ENCODE measurements at places on chromosomes 4 and X.

GRCh38 chr4:6047130-6047673 is 29.0 kb upstream of the C4orf50 start:
- no peak for DNase-seq

- no peak for DNase-seq
These were observed 39.7 kb downstream of the MND1 start for GRCh38 chr4:153384160-153384559.

DNA sequence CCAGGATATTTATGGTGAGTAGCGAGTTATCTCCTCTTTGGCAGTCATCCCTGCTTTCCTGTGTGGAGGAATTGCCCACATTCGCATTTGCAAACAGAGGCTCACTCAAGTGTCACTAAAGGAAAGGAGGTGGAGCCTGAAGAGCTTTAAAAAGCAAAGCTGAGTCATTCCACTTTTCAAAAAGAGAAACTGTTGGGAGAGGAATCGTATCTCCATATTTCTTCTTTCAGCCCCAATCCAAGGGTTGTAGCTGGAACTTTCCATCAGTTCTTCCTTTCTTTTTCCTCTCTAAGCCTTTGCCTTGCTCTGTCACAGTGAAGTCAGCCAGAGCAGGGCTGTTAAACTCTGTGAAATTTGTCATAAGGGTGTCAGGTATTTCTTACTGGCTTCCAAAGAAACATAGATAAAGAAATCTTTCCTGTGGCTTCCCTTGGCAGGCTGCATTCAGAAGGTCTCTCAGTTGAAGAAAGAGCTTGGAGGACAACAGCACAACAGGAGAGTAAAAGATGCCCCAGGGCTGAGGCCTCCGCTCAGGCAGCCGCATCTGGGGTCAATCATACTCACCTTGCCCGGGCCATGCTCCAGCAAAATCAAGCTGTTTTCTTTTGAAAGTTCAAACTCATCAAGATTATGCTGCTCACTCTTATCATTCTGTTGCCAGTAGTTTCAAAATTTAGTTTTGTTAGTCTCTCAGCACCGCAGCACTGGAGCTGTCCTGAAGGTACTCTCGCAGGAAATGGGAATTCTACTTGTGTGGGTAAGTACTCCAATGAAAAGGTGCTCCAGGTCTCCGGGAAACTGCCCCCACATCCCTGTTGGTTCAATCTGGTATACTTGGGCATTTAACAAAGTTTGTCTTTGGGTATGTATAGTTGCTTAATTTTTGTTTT is at the start of gene EGF:
Gene EGF, plus strand, starts transcription at position 178 of the 890 bp plus-strand sequence. Its CDS starts 453 bp downstream, at position 631.
- peak; percentile 56 for DNase-seq

GRCh38 chr4:115790812-115791211 is 677.4 kb upstream of the NDST4 start:
- DNase-seq, result no peak

GRCh38 chr4:100486496-100486895 is 31.3 kb downstream of the EMCN start:
- DNase-seq, result no peak

DNA sequence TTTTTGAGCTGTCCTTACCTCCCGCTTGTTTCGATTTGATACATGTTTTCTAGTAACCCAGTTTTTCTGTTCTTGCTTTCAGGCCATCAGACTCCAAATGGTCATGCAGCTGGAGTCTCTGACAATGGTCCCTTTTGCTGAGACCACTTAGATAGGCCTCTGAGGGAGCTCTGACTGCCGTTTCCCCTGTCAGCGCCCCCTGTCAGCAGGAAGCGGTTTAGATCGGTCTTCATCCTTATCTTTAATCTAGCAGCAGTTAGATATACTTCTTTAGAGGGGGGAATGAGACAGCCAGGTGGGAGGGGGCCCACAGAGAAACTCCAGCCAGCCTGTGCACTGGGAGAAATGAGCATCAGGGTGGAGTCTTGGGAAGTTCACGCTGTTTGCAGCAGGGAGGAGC is 457.9 kb downstream of the GPAT3 start:
- no peak for DNase-seq

DNA sequence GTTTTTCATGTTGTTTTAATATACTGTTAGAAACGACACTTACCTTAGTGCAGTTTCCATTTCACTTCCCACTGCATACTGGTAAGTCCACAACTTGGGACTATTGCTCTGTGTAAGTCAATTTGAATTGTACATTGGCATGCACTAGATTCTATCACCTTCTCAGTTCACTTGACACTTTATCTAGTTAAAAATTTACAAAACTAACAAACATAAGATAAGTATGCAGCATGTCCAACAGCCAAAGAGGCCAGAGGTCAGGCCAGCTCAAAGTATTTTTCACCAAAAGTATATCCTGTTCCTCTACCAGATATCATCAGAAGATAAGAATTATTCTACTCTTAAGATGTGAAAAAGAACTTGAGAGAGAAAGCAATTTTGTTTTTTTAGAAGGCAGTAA is 75.9 kb downstream of the QRFPR start:
- DNase-seq, result no peak

- DNase-seq, result no peak
These were observed 15.3 kb upstream of the ANXA5 start for GRCh38 chr4:121712001-121712651.

- no peak for DNase-seq
These were observed 45.4 kb downstream of the BMPR1B start for GRCh38 chr4:94803181-94803580.

DNA sequence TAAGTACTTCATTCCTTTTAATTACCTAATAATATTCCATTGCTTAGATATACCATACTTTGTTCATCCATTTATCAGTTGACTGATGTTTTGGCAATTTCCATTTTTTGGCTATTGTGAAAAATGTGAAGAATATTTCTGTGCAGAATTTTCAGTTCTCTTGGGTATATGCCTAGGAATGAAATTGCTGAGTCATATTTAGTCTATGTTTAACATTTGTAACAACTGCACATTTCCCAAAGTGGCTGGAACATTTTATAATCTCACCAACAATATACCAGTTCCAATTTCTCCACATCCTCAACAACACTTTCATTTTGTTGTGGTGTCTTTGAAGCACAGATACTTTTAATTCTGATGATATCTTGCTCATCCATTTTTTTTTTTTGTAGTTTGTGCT is 215.5 kb downstream of the PDGFC start:
- DNase-seq, result no peak

GRCh38 chr4:180394730-180395129 is 1848.5 kb upstream of the TENM3 start:
- DNase-seq, result no peak

- DNase-seq, result no peak
These were observed 10.1 kb upstream of the CXCL8 start for GRCh38 chr4:73730292-73730691.
